ENCODE measurements at places on chromosomes 7 and 10.

- no peak for DNase-seq
Observed at GRCh38 chr10:98950106-98950505, 285.5 kb downstream of the HPSE2 start.

GRCh38 chr7:151629713-151630272 is 110.1 kb upstream of the RHEB start:
- DNase-seq: peak; percentile 32

GRCh38 chr10:130053561-130053960 is 57.1 kb downstream of the C10orf143 start:
- peak; percentile 23 for DNase-seq

DNA sequence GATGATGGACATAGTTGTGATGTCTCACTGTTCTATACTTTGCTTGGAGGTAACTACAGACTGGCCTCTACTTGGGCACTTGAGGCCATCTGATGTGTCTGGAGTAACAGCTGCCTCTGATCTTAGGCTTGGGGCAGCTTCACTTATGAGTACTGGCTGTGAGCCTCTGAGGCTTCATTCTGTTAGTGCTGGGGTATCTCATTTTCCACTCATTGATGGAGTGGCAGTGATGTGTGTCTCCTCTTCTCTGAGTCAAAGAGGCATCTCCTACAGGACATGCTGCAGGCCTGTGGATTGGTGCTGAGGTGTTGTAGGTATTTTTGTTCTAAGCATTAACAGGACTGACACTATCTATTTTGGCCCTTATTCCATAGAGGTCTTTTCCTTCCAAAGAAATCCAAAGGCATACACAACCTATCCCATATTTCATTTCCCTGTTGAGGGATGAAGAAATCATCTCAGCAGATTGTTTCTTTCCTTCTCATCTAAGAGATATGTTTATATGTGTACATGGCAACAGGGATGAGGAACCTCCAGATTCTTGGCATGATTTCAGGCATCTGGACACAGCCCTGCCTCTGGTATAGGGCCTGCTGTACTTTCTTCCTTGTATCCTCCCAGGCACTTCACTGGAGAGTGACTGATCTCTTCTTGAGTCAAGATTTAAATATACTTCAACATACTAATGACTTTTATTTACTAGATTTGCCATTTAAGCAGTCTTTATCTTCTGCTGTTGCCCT is 65.7 kb upstream of the NOBOX start:
- peak; percentile 0 for DNase-seq

DNA sequence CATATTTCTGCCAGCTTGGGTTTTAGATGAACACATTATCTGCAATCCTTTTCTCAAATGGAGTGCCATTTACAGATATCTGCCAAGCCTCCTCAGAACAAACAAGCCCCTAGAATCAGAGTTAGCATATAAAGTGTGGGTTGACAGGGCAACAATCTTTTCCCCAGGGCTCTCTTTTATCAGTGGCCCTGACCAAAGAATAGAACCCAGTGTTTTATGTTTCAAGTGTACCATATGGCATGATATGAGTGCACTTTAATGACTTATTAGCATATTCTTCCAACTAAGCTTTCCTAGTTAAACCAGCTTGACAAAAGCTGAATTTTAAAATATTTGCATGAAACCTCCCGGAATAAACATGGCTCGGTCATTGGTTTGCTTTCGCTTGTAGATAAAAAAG is 57.3 kb downstream of the EVX1 start:
- DNase-seq: no peak

Data from EH (cell line).